ENCODE measurements at places on chromosomes 16 and 17.

GRCh38 chr16:29738514-29738913 is 7.3 kb downstream of the C16orf54 start:
- no peak for DNase-seq

DNA sequence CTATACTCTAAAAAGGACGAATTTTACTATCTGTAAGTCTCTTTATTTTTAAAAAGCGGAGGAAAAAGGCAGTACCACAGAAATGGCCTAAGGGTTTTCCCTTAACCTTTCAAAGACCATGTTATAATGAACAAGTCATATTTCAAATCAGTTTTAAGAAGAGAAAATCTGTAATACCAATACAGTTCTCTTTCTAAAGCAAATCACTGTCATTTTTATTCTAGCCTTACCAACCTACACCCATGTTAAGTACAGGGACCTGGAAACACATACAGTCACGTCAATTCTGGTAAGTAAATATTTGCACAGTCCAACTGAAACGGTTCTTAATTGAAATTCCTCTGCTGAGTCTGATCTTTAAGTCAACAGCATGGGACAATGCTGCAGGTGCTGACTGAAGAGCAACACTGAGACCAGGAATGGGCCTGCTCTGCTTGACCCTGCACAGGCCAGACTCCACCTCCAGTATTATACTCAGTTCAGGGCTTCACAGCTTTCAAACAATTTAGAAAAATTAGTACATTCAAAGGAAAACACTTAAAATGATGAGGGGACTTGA is 20.2 kb downstream of the MBTPS1 start:
- no peak for DNase-seq

DNA sequence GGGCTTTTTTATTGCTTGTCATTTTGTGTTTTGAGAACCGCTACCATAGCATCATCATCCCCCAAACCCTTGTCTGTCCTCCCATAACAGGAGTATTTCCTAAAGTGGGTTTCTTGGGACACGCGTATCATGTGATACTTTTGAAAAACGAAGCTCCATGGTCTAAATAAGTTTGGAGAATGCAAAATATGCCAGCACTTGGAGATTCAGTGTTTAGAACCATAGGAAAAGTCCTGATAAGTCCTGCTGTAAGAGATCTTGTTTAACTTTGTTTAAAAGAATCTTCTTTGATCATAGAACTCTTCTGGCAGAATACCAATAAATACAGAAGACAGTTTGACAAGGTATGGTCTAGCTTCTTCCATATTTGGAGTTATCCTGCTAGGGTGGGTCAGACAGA is 59.3 kb downstream of the NKD1 start:
- DNase-seq, result no peak

DNA sequence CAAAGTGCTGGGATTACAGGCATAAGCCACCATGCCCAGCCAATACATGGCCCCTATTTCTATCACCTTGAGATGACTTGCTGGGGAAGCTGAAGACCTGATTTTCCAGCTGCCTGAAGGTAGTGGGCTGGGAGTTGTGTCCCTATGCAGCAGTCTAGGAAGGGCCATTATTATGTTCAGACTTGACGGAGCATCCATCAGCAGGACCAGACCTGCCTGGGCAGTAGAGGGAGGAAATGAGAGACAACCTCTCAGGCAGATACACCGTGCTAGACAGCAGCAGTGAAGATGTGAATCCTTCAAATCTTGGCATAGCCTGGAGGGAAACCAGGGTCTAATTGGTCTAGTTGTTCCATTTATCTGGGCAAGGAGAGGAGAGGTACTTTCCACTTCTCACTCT is 35.6 kb upstream of the PHOSPHO1 start:
- no peak for DNase-seq

DNA sequence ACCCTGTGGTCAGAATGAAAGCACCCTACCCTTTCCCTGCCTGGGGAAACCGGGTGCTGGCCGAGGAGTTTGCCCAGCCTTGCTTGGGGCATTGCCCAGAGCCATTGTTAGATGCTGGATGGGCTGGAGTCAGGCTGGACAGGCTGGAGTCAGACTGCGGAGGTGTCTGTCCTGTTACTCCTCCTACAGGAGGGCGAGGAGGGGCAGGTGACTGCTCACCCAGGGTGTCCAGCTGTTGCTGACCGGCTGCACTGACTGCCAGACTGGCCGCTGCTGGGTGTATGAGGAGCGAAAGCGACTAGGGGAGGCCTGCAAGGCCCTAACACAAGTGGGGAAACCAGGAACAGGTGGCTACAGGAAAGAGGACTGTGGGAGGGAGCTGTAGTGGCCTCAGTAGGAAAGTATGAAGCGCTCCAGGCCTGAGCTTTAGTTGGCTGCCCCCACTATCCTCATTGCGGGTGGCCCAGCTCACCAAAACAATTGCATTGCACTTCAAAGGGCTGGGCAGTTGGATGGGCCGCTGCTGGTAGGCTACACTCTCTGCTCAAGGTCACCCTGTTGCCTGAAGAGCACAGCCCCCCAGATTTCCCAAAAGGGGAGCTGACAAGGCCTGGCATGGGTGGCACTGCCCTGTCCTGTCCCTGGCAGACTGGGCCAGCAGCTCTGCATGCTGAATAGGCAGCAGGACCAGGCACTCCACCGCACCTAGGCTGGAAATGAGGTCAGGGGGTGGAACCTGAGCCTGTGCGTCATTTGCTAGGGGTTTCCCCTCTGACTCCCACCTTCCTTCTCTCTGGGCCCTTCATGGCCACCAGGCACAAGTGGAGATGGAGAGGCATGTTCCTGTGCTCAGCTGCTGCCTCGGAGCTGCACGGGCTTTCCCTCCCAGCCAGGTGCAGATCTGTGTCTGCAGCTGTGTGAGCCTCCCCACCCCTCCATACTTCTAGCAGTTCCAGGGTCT is 18.4 kb downstream of the LDHD start:
- DNase-seq, result no peak

GRCh38 chr17:82160075-82160474 is 52.6 kb downstream of the CCDC57 start:
- DNase-seq, result peak; percentile 13

DNA sequence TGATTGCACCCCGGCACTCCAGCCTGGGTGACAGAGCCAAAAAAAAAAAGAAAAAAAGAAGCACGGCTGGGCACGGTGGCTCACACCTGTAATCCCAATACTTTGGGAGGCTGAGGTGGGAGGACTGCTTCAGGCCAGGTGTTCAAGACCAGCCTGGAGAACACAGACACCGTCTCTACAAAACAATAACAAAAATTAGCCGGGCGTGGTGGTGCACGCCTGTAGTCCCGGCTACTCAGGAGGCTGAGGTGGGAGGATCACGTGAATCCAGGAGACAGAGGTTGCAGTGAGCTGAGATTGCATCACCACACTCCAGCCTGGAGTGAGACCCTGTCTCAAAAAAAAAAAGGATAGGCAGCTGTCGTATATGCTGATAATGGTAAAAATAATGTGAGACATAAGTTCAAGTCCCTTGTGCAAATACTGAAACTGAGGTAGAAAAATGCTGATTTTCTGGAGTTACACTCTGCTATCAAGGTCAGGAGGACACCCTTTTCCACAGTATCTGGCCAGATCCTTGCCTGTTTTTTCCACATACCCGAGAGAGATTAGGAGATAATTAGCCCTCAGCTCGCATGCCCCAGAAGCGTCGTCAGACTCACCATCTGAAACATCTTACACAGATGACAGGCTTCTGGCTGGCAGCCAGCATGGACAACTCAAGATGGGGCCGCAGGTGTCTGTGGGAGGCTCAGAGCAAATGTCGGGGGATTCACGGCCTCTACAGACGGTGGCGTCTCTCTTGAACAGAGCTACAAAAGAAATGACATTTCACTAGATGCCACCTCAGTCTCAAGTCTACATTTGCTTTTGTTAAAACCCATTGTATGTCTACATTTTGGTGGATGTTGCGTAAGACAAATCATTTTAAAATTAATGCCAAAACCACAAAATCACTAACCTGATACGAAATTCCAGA is 36.8 kb downstream of the WDR45B start:
- peak; percentile 15 for DNase-seq

GRCh38 chr17:18920911-18921441 is 31.0 kb upstream of the SLC5A10 start:
- DNase-seq, result peak; percentile 40

GRCh38 chr17:46917516-46917915 is 5.4 kb upstream of the GOSR2 start:
- DNase-seq, result no peak

DNA sequence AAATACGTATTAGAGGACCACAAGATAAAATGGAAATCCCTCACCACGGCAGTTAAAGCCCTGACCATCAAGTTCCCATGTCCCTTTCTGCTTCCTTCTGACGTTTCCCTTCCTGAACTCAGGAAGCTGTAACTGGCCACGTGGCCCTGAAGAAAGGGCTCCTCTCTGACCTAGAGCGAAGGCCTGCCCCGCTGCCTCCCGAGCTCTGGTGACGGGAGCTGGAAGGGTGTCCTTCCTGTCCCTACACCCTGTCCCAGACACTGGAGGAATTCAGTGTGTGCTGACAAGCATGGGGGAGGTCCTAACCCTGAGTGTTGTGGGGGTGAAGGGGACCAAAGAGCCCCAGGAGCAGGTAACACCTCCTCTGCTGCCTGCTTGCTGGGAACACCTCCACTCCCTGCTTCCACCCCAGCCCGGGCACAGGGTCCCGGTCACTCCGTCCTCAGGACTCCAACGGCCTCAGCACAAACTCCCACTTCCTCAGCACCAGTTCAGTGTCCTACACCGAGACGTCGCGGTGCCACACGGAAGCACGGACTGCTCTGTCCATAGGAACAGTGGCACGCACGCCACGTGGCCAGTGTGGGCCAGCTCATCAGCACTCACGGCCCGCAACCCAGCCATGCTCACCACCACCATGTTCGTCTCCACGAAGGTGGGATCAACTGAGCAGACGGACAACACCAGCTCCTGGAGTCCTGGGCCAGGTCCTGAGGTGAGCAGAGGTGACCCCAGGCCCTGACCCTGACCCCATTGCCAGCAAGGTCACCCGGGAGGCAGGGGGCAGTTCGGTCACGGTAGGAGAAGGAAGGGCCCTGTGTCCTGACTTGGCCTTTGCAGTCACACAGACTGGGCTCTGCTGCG is 16.9 kb downstream of the TMEM235 start:
- no peak for DNase-seq

GRCh38 chr17:35286120-35286781 is 43.4 kb downstream of the SLFN5 start:
- DNase-seq, result peak; percentile 31

GRCh38 chr16:59122262-59122537 is 388.1 kb upstream of the GOT2 start:
- DNase-seq, result no peak

GRCh38 chr16:7744546-7745264 is 412.1 kb downstream of the RBFOX1 start:
- no peak for DNase-seq

All from EH (cell line).